Stimulated activated CD4-positive, alpha-beta T cell treated with anti-CD3 and anti-CD28 coated beads, Interleukin-4, amount 100 ng/mL, for 1 hour (primary cell): ENCODE measurements at places on chromosomes 2 and 18.

DNA sequence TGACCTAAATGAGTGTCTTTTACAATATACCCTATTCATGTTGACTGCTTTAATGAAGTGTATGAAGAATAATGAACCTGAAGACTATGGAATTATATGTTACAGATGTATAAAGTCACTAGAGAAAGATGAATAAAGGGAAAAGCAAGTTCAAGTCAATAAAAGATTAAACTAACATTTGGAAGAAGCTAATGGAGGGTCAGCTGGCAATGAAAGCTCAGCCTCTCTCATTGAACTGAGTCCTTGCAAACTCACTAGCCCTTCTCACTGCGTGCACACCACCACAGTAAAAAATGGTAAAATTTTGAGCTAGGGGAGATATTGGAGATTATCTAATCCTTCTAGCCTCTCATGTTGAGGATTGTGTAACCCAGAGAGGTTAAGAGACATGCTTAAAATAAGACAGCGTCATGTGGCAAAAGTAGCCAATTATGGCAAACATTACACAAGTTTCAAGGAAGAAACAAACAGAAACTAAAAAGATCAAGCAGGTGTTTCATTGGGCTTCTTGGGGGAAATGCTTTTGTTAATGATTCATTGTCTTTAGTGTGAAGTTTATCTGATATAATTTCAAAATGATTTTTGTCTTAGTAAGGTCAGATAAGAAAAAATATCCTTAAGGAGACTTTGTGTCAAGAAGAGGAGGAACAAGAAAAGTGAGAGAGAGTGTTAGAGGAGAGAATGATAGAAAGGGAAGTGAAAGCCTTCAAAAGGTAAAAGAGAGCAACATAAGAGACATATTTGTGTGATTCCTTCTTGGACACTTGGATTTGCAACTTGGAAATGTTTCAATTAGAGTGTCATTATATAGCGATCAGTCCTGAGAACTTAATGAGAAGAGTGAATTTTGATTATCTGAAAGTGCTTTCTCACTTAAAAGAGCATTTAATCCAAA is 893.7 kb upstream of the FAM98A start:
- DNase-seq = no peak

GRCh38 chr2:11940121-11940743 is 193.8 kb downstream of the LPIN1 start:
- DNase-seq = no peak

DNA sequence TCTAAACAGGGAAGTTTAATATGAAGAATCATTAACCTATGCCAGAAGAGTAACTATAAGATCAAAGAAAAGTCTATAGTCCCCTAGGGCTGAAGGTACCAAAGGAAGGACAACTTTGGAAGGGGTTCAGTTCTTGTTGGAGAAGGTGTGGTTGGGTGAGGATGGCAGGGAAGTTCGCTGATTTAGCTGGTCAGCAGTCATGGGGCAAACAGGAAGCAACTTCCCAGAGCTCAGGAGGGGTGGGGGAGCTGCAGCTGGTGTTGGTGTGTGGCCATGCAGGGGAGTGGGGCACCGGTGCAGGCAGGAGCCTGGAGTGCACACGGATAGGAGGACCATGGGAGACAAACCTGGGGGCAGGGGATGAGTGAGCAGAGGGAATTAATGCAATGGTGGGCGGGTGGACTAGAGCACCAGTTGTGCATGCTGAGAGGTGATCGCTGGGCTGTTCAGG is 34.0 kb downstream of the FHOD3 start:
- no peak for DNase-seq

DNA sequence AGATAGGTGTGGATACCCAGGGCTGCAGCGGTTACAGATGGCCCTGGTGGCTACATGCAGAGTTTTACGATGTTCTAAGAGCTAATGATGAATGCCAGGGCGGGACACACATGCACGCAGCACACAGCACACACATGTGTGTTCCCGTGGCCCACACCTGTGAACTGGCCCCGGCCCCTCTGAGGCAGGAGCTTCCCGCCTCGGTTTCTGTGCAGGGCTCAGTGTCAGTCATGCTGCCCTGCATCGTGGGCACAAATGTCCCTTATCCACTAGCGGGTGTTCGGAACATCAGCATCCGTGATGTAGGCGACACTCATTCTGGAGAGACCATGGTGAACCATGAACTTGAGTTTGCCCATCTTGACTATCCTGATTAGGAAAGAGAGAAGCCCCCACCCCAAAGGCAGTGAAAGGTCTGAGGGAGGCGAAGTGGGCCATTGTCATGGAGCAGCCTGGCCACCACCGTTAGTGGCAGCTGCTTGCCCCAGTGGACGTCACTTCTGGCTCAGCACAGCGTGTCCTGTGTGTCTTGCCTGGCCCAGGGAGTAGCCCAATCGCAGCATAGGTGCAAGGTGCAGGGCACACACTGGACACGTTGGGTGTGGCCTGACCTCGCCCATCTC is 43.8 kb downstream of the DCDC2C start:
- DNase-seq = no peak

DNA sequence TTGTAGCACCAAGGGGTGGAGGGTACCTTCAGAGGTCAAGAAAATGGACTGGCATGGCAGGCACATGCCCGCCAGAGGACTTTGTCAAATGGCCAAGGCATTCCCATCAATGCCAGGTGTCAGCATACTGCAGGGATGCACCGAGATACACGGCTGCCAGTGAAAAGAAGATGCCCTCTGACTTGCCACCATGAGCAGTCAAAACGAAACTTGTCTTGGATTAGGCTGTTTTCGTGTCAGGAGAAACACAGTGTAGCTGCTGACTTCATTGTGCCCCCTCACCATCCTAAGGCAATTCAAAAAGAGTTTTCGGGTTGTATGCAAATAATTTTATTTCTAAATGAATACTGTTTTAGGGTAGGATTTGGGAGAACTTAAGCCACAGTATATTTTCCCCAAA is 181.5 kb downstream of the NAPG start:
- no peak for DNase-seq

DNA sequence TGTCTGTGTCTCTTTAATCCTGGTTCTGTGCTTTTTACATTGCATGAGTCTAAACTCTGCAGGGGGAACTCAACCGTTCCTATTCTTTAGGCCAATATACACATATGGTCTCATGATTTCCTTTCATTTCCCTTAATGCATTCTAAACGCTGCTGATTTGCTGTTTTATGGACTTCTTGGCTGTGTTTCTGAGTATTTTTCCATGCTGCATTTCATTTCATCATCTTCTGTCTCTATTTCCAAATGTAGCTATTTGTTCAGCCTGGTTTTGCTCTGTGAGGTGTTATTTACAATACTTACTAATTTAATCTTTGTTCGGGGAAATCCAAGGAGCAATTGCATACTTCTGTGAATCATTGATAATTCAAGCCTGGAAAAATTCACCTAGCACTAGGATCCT is 897.2 kb downstream of the TSN start:
- DNase-seq = no peak

DNA sequence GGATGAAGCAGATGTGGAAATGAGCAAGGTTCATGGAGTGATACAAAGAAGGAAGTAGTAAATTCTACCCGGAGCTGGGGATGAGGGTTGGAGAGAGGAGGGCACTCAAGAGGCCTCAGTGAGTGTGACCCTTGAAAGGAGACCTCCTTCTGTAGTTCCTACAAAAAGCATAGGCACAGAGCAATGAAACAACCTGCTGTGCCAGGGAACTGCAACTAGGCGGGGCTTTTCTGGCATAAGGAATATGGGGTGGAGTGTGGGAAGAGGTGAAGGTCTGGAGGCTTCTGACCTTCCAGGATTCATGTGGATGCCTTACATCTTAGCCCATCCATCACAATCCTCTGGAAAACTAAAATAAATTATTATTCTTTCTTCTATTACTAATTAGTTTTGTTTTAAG is 25.5 kb upstream of the PGAP1 start:
- DNase-seq = no peak

DNA sequence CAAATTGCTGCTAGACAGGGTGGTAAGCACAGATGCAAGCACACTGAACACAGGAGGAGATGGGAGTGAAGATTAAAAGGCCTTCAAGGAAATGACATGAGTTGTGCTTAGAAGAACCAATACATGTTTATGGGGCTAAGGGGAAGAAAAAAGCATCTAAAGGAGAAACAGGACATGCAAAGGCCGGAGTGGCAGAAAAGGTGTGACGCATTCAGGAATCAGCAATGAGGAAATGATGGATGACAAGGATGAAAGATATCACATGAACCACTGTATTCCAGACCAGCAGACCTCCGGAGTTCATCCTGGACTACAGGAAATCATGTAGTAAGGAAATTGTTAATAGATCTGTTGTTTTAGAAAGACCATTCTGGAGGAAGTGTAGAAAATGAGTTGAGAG is 42.8 kb downstream of the PPP4R1 start:
- DNase-seq = no peak

- no peak for DNase-seq
These were observed 110.0 kb upstream of the ETAA1 start for GRCh38 chr2:67286981-67287759.

DNA sequence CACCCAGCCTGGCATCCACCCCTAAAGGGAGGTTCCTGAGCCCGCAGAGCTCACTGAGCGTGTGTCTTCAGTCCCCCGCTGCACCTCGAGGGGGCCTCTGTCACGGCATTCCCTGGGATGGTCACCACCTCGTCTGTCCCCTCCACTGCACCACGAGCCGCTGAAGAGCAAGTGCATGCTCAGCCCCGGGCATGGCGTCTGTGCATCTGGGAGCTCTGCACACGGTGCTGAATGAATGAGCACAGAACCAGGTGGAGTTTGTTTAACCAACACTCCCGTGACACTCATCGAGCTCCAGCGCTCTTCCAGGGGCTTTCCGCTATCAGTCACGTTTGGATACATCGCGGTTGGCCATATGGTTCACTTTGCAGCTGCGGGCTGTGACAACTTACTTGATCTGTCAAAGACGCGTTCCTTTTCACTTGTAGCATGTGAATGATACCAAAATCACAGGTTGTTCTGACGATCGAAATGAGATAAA is 9.2 kb downstream of the ALLC start:
- no peak for DNase-seq

DNA sequence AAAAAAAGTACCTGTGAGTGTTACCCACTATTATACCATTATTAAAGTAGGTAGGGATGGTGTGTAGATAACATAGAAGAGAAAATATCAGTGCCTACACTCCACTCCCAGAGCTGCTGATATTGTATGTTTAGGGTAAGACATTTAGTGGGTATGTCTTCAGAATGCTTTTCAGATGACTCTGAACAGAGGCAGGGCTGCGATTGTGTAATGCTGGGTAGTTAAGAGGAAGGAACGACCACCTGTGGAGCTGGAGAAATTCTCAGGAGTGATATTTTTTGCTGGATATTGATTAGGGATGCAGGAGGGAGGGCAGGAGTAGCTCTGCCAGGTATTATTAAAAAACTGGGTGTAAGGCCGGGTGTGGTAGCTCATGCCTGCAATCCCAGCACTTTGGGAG is 2.8 kb downstream of the CNOT11 start:
- no peak for DNase-seq

- peak; percentile 29 for DNase-seq
These were observed 2.9 kb upstream of the CASP8 start for GRCh38 chr2:201257381-201257955.

DNA sequence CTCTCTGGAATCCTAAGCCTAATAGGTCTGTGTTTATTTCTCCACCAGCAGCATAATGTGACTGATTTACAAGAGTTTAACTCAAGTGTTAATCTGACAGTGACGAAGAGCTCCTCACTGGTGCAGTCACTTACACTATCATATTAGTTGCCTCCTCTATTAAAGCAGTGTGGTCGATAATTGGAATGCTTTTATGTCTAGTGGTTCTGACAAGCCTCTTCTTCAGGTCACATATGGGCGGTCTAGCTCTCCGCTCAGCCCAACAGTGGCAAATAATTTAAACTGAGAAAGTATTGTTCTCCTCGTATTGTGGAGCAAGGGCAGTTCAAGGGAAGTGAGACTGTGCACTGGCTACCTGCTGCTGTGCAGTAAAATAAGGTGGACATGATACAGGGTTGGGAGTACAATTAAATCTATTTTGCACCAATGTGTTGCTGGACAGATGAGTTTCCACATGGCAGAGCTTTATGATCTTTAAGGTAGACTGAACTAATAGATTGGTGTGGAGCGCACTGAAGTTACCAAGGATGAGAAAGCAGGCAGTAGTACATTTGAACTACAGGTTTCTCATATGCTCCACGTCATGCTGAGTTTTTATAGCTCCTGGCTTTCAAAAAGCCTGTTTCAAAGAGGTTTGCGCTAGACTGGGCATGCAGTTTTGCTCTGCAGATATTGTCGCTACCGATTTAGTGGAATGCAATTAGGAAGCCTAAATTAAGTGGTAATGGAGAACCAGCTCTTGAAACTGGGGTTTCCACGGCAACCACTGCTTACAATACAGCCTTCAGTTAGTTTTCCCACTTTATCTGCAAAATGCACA is 151.7 kb upstream of the POU3F3 start:
- no peak for DNase-seq

GRCh38 chr18:30970196-30970816 is 72.2 kb downstream of the DSC3 start:
- no peak for DNase-seq
